ENCODE measurements at places on chromosomes 7 and 10.

GRCh38 chr10:123038782-123039631 is 30.2 kb downstream of the ACADSB start:
- H3K4me1 ChIP-seq, result peaks cover 18% of the 10 kb centered on the region
- peaks cover 55% of the 10 kb centered on the region for H3K36me3 ChIP-seq
- peak; percentile 29 for DNase-seq
- no peaks in the 10 kb centered on the region for H3K27me3 ChIP-seq

GRCh38 chr10:103473261-103473671 is 5.8 kb downstream of the CALHM3 start:
- H3K4me1 ChIP-seq, result peaks cover 23% of the 10 kb centered on the region
- no peak overlapping the region for H3K4me3 ChIP-seq
- H3K36me3 ChIP-seq, result no peaks in the 10 kb centered on the region

GRCh38 chr7:79461660-79462059 is 8.2 kb upstream of the MAGI2 start:
- H3K4me1 ChIP-seq, result peaks cover 59% of the 10 kb centered on the region
- H3K27ac ChIP-seq, result peak overlapping the region; percentile 54
- no peaks in the 10 kb centered on the region for H3K27me3 ChIP-seq
- peak; percentile 88 for DNase-seq
- H3K36me3 ChIP-seq, result no peaks in the 10 kb centered on the region

- no peaks in the 10 kb centered on the region for H3K36me3 ChIP-seq
- no peaks in the 10 kb centered on the region for H3K4me1 ChIP-seq
- H3K27ac ChIP-seq, result no peak overlapping the region
- H3K4me3 ChIP-seq, result no peak overlapping the region
- no peak for DNase-seq
These were observed 697.6 kb upstream of the GALNT17 start for GRCh38 chr7:70434376-70434775.

DNA sequence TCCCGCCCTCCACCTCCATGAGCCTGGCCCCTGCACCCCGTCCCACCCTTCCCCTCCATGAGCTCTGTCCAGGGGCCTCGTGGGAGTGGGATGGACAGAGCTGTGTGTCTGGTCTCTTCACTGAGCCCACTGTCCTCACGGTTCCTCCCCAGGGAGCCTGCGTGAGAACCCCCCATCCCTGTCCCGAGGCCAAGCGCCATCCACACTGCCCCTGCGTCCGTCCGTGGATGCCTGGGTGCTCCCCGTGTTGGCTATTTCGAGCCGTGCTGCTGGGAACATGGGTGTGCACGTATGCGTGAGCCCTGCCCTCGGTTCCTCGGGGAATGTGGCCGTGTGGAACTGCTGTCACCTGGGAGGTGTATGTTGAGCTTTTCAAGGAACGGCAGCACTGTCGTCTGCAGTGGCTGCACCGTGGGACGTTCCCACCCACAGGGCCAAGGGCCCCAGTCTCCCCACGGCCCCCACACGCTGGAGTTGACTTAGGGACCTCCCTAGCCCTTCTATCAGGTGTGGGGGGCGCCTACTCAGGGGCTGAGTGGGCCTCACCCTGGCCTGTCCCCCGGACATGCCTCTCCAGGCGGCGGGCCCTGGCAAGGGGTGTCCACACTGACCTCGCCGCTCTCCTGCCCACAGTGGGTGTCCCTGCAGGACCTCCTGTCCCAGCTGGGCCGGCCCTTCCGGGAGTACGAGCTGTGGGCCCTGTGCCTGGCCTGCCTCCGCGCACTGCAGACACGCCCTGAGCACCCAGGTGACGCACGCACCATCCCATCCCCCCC is 28.1 kb downstream of the KNDC1 start:
- peaks cover 10% of the 10 kb centered on the region for H3K4me1 ChIP-seq
- H3K27ac ChIP-seq, result no peak overlapping the region
- H3K4me3 ChIP-seq, result no peak overlapping the region
- DNase-seq, result no peak
- no peaks in the 10 kb centered on the region for H3K36me3 ChIP-seq

GRCh38 chr10:106181501-106181900 is 983.0 kb downstream of the SORCS1 start:
- H3K36me3 ChIP-seq, result no peaks in the 10 kb centered on the region
- H3K27ac ChIP-seq, result no peak overlapping the region
- no peak overlapping the region for H3K4me3 ChIP-seq
- no peaks in the 10 kb centered on the region for H3K27me3 ChIP-seq
- H3K4me1 ChIP-seq, result no peaks in the 10 kb centered on the region

- no peaks in the 10 kb centered on the region for H3K4me1 ChIP-seq
- H3K36me3 ChIP-seq, result no peaks in the 10 kb centered on the region
- no peaks in the 10 kb centered on the region for H3K27me3 ChIP-seq
- H3K27ac ChIP-seq, result no peak overlapping the region
These were observed 212.2 kb downstream of the CHRM2 start for GRCh38 chr7:137080516-137081203.

- no peaks in the 10 kb centered on the region for H3K36me3 ChIP-seq
- H3K4me1 ChIP-seq, result peaks cover 34% of the 10 kb centered on the region
- DNase-seq, result peak; percentile 31
- no peak overlapping the region for H3K4me3 ChIP-seq
- H3K27me3 ChIP-seq, result no peaks in the 10 kb centered on the region
- H3K27ac ChIP-seq, result no peak overlapping the region
These were observed 37.3 kb upstream of the TPST1 start for GRCh38 chr7:66167773-66168387.

- H3K4me1 ChIP-seq, result no peaks in the 10 kb centered on the region
- no peaks in the 10 kb centered on the region for H3K27me3 ChIP-seq
- no peak overlapping the region for H3K27ac ChIP-seq
These were observed 36.6 kb downstream of the AP3M1 start for GRCh38 chr10:74114041-74114448.

GRCh38 chr7:24069751-24070150 is 214.2 kb upstream of the NPY start:
- no peak overlapping the region for H3K4me3 ChIP-seq
- no peaks in the 10 kb centered on the region for H3K27me3 ChIP-seq
- no peak for DNase-seq
- H3K4me1 ChIP-seq, result no peaks in the 10 kb centered on the region
- no peak overlapping the region for H3K27ac ChIP-seq
- no peaks in the 10 kb centered on the region for H3K36me3 ChIP-seq

DNA sequence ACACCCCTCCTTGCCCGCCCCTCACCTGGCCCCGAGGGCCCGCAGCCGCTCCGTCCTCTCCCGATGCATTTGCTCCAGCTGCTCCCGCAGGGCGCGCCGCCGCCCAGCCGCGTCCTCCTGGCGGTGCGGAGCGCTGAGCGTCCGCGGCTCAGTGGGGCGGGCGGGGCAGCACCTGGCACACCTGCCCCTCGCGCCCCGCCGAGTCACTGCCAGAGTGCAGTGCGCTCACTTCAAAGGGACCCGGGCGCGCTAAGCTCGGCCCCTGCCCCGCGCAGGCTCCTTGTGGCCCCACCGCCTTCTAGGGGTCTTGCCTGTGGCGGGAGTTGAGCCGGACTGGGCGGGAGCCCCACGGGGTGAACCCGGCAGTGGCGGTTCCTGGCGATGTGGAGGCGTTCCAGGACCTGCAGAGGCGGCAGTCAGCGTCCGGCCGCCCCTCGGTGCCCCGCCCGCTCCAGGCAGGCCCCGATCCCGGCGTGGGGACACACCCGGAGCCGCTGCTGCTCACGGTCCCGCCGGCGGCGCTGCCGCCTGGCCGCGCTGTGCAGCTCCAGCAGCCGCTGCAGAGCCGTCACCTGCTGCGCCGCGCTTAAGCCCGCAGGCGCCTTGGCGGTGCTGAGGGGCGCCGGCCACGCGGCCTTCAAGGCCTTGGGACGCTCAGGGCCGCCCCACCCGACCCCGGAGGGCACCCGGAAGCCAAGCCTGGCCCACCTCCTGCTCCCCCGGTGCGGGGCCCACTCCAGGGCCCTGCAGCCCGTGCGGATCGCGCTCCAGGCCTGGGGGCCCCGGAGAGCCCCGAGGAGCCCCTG is 6.7 kb downstream of the ATP6V1F start:
- no peak overlapping the region for H3K27ac ChIP-seq
- H3K27me3 ChIP-seq, result peaks cover 3% of the 10 kb centered on the region
- peaks cover 5% of the 10 kb centered on the region for H3K36me3 ChIP-seq
- no peak for DNase-seq
- H3K4me3 ChIP-seq, result peak overlapping the region; percentile 73
- H3K4me1 ChIP-seq, result peaks cover 38% of the 10 kb centered on the region

DNA sequence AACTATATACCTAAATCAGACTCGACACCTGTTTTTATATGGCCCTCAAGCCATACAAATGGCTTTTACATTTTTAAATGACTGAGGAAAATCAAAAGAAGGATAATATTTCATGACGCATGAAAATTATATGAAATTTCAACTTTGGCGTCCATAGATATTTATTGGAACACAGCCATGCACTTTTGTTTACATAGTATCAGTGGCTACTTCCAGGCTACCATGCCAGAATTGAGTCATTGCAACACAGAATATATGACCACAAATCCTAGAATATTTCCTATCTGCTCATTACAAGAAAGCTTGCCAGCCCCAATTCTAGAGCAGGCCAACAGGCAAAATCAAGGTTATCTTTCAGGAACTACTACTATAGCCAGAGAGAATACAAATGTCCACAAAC is 29.3 kb downstream of the AFAP1L2 start:
- H3K4me1 ChIP-seq, result no peaks in the 10 kb centered on the region
- H3K36me3 ChIP-seq, result no peaks in the 10 kb centered on the region
- no peak overlapping the region for H3K4me3 ChIP-seq
- H3K27me3 ChIP-seq, result peaks cover 3% of the 10 kb centered on the region
- H3K27ac ChIP-seq, result no peak overlapping the region
